Activated CD4-positive, alpha-beta T cell treated with anti-CD3 and anti-CD28 coated beads, Interleukin-2, amount 50 U/mL, for 24 hours (primary cell): ENCODE measurements at places on chromosomes 11 and 22.

GRCh38 chr11:14079011-14079410, 116.5 kb downstream of the SPON1 start:
- DNase-seq = no peak

GRCh38 chr22:48536541-48537342, 1290.9 kb downstream of the BRD1 start:
- DNase-seq = no peak

GRCh38 chr11:66741153-66741552, 12.1 kb upstream of the SPTBN2 start:
- DNase-seq = no peak

DNA sequence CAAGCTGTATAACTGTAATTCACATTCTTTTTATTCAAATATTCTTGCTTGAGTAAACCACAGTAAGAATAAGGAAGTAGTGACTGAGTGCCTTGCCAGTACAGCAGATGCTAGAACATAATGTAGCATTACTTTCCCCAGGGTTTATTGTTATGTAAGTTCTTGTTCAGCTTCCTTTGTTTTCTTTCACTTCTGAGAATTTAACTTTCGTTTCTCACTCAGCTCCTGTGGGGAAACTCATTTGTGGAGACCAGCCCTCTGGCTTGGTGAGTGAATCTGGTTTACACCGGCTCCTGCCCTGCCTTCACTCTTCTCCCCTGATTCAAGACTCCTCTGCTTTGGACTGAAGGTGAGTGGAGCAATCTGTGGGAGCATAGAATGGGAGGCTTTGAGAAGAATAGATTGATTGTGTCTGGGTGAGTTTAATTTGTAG, at the start of gene TRIM22:
Gene TRIM22, plus strand, starts transcription at position 240 of the 433 bp plus-strand sequence. CDS start 6,443 bp downstream, outside the sequence.
- DNase-seq = no peak

DNA sequence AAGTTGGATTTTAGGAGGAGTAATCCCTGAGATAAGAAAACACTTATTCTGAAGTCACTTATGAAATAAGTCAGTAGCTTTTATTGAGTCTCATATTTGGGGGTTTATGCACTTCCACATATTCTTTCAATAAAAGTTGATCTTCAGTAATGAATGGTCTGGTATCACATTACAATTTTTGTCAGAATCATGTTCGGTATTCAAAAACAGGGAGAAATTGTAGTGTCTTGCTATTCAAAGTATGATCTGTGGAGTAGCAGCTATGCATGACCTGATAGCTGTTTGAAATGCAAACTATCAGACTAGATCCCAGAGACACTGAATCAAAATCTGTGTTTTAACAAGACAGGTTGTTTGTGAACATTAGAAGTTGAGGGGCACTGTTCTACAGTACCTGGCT, 857.6 kb downstream of the METTL15 start:
- no peak for DNase-seq

- DNase-seq = no peak
Measured at GRCh38 chr11:103594283-103594682, 442.2 kb upstream of the DDI1 start.

- DNase-seq = no peak
Measured at GRCh38 chr11:69220561-69221051, 64.9 kb downstream of the SMIM38 start.

GRCh38 chr22:19382240-19382639, 49.3 kb downstream of the HIRA start:
- no peak for DNase-seq

GRCh38 chr11:61691380-61692156, 11.4 kb downstream of the DAGLA start:
- DNase-seq = no peak

DNA sequence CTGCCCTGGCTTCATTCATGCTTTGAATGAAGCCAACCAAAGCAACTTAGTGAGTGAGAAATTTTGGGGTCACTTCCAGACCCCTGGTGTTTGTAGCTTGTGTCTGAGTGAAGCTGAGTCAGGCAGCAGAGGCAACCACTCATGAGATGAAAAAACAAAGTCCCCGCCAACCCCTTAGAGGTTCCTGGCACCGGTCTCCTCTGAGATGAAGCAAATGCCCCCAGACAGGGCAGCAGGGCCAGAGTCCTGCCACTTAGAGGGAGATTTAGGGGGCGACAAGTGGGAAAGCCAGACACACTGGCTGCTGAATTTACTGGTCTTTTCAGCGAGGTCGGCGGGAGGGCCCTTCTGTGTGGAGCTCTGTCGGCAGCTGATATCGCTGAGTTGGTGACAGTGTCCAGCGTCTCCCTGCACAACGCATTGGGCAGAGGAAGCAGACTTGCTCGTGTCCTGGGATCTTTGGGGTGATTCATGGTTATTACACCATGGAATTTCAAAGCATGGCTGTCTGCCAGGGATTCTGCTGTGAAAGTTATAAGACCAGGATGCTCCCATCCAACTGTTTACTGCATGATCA, 482.6 kb downstream of the MIAT start:
- DNase-seq = no peak

- no peak for DNase-seq
Measured at GRCh38 chr11:118406599-118407166, 5.3 kb downstream of the ATP5MG start.

- DNase-seq = no peak
Measured at GRCh38 chr11:73415854-73416615, 39.8 kb downstream of the RELT start.

DNA sequence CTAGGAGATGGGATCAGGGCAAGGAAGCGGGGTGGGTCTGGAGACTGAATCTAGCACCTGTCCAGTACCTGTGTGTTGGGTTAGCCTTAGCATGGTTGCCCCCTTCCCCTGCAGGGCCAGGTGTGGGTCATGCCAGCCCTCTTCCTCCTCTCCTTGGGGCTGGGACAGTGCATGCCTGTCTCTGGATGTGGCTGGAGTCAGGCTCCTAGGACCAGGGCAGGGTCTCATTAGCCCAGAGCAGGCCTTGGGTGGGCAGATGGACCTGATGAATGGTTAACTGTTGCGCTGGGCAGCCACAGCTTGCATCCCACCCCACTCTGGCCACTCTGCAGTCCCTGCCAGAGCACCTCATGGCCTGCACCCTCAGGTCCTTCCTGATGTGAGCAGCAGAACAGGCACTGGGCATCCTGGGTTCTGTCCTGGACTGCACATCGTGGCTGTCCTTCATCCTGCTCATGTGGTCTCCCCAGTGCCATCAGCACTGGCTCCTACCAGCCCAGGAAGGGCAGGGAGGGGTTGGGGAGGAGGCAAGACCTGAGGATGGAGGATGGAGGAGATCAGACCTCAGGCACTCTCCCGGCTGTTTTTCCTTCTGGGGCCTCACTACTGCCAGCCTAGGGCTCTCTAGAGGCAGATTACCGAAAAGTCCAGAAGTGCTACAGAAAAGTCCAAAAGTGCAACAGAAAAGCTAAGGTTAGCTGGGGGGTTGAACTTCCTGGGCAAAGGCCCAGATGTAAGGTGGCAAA, 12.8 kb upstream of the CHRM1 start:
- DNase-seq = no peak

DNA sequence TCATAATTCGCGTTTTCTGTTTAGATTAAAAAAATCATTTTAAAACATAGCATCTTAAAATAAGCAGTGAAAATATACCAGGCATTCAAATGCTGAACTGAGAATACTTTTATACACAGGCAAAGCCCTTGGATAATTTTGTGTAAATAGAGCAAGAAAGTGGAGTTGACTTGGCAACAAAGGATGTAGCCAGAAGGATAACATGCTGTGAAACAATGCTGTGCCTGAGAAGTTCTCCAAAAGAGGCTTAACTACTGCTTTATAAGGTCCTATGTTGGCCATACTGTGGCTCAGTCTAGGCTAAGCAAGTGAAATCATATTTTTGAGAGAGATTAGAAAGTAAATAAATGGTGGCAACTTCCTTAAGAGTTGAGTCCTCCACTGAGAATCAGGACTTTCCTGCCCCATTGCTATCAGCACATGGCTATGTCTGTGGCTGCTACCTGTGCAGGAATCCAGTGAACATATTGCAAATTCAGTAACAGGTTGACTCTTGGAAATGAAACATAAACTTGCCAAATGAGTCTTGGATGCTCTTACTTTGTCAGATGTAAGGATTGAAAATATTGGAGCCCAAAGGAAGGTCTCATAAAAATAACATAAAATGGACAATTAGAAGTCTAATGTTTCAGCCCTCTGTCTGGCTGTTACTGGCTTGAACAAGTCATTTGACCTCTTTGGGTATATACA, 448.9 kb downstream of the LRRC4C start:
- DNase-seq = no peak

- DNase-seq = no peak
Measured at GRCh38 chr22:46085828-46086576, 64.3 kb upstream of the PPARA start.

DNA sequence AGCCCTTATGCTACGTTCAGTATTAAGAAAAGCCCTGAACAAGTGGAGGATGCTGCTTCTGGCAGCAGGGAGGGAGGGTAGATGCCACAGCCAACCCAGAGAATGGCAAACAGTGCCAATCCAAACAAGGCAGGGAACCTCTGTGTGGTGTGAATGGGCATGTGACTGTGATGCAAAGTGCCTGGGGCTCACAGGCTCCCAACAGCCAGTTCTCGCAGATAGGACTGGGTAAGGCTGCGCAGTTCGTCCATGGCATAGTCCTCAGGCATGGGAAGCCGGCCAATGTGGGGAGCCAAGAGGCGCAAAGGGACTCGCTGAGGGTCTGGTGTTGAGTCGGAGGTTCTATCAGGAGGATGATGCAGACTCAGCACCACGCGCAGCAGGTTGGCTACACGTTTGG, 4.8 kb upstream of the CHRNA10 start:
- DNase-seq = no peak

DNA sequence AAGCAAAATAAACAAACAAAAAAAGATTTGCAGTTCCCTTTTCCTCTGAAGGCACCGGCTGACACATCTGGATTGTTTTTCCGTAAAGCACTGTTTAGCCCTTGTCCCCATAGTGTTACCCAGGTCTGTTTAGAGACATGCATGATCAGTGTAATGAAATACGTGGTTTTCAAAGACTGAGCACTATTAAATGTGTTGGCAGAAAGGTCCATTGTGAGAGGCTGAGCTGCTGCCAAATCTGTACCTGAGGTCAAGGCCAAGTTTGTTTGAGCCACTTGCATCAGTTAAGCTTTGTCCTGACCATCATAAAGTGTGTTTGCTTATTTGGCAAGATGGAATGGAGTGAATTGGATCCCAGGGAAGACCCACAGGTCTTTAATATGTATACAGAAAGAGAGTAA, 26.3 kb downstream of the CTR9 start:
- DNase-seq = no peak

- DNase-seq = no peak
Measured at GRCh38 chr11:69700278-69701140, 3.3 kb downstream of the FGF19 start.

GRCh38 chr22:32476281-32477195, 1.9 kb downstream of the FBXO7 start:
- DNase-seq = no peak

DNA sequence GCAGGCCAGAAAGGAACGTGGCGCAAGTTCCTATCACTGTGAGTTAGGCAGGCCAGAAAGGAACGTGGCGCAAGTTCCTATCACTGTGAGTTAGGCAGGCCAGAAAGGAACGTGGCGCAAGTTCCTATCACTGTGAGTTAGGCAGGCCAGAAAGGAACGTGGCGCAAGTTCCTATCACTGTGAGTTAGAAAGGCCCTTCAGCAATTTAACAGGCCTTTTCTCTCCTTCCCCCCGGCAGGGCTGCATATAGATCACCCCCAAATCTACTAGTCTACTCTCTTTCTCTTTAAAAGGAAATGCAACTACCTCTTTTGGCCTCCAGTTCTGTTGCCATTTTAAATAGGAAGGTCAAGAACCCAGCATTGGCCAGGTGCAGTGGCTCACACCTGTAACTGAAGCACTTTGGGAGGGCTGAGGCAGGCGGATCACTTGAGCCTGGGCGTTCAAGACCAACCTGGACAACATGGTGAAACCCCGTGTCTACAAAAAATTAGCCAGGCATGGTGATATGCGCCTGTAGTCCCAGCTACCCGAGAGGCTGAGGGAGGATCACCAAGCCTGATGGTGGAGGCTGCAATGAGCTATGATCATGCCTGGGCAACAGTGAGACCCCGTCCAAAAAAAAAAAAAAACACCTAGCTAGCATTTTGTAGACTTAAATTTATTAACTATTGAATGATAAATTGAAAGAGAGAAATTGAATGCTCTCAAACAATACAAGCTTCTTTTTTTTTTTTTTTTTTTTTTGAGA, 14.9 kb downstream of the FAM118B start:
- no peak for DNase-seq

GRCh38 chr11:34226210-34226609, 120.8 kb downstream of the NAT10 start:
- no peak for DNase-seq

DNA sequence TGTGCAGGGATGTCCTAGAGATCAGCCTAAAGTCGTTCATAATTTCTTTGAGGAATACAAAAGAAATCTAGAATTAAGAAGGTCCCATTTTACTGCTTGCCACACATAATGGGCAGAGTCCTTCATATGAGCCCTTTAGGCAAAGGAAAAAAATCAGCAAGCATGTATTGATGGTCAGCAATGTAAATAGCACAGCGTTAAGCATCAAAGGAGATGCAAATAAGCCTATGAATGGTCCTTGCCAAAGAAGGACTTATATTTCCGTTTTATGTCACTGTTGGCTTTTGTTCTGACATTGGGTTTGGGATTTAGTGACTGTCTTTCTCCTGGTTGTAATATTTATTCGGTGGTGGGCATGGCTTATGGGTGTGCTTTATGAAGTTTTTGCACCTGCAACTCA, 69.8 kb downstream of the CD44 start:
- no peak for DNase-seq

GRCh38 chr11:47847537-47847891, 636 bp downstream of the NUP160 start:
- DNase-seq = no peak

- no peak for DNase-seq
Measured at GRCh38 chr11:39294648-39295047, 2164.8 kb downstream of the LRRC4C start.

- no peak for DNase-seq
Measured at GRCh38 chr11:10722307-10722706, 28.7 kb upstream of the CTR9 start.

GRCh38 chr11:76243193-76243956, 37.1 kb upstream of the WNT11 start:
- DNase-seq = no peak

- no peak for DNase-seq
Measured at GRCh38 chr11:60158636-60159035, 24.2 kb downstream of the MS4A6A start.

DNA sequence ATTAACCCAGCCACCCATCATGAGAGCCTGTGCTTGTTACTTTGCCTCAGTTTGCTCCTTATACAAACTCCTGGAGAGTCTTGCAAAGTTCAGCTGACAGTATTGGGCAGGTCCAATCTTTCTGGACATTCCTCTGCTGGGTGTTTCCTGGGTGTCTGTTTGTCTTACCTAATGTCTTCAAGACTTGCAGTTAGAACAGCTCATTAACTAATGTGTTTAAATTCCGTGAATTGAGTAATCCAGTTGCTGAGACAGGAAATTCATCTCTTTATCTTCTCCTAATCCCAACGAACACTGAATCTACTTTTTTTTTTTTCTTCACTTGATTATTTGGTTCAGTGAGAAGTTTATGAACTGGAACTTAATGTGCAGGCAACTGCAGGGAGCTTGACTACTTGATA, 20.6 kb downstream of the BCO2 start:
- DNase-seq = no peak

- no peak for DNase-seq
Measured at GRCh38 chr11:7538031-7538430, 24.2 kb downstream of the PPFIBP2 start.
